ENCODE measurements at places on chromosomes 1 and 21.

DNA sequence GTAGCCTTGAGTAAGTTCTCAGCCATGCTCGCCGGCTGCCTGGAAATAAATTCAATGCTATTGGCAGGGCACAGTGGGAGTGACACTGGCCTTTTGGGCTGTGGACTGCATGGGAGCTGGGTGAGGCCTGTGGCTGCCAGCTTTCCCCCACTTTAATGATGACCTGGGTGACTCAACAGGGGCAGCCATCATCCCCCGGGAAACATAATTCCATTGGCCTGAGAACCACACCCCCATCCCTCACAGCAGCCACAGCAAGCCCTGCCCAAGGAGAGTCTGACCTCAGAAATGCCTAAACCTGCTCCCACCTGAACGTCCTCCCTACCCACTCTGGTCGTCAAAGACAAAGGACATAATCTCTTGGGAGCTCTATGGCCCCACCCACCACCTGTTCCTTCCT lies 384.0 kb downstream of the LTN1 start:
- DNase-seq, result no peak

- DNase-seq, result no peak
These were observed 106.9 kb downstream of the DDX20 start for GRCh38 chr1:111862599-111862998.

DNA sequence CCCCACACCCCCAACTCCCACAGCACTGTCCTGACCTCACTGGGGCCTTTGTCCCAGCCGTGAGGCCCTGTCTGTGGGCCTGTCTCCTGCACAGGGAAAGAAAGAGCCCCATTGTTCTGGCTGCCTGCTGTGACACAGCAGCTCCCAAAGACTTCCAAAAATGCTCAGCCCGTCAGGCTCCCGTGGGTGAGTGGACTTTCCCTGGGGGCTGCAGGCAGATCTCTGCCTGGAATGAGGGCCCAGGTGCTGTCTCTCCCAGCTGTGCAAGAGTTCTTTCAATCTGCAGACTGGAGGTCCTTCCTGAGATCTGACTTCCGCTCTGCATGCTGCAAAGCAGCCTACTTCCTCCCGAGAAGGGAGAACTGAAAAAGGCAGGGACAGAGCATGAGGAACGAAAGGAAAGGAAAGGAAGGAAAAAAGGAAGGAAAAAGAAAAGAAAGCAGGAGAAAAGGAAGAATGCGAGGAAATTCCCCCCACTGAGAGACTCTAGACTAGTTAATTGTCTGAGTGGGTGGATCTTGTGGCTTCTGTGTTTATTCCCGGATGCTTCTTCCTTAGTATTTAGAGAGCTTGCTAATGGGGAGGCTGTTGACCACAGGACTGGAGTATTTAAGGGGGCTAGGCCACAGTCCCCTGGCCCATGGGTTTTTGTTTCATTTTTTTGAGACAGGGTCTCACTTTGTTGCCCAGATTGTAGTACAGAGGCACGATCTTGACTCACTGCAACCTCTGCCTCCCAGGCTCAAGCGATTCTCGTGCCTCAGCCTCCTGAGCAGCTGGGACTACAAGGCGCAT lies 15.0 kb downstream of the NES start:
- peak; percentile 26 for DNase-seq

- DNase-seq, result no peak
These were observed 10.4 kb downstream of the DEGS1 start for GRCh38 chr1:224193319-224193966.

DNA sequence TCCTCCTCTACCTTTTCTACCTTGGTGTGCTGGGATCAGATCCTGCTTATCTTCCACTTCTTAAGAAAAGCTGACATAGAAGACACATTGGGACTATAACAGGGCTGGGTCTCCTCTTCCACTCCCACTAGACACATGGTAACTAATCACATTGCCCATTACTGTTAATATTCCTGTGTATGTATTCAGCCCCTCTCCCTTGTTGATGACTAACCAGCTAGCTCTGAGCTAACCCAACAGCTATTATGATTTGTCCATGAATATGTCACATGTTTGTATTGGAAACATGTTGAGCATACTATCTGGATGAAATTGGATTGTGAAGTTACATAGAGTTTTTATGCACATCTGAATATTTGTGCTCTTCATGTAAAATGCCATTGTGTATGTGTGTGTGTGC lies 52.9 kb downstream of the MPZL1 start:
- DNase-seq, result no peak

GRCh38 chr1:151130987-151131586 lies 15.3 kb downstream of the SEMA6C start:
- peak; percentile 88 for DNase-seq

- DNase-seq, result no peak
These were observed 275.0 kb upstream of the BEND5 start for GRCh38 chr1:49051647-49052046.

DNA sequence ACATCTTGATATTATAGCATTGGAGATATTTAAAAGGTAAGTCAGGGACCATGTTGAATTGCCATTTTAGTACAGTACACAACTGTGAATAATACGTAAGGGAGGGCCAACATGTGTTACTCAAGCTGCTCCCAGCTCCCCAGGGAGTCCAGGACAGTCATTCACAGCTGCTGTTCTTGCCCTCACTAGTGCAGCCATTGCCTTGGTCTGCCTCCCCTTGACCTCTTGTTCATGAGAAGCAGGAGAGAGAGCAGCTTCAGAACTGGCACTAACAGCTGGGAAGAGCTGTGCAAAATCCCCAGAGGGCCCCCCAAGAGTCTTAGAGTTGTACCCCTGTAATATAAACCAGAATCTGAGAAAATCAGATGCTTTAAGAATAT lies 16.4 kb downstream of the TCEANC2 start:
- DNase-seq, result no peak

- peak; percentile 37 for DNase-seq
These were observed 844 bp downstream of the ZMYM6 start for GRCh38 chr1:35030756-35031446.

GRCh38 chr1:6342056-6342455 lies 51.5 kb downstream of the ACOT7 start:
- peak; percentile 36 for DNase-seq

GRCh38 chr1:101250656-101251272 lies 13.9 kb downstream of the S1PR1 start:
- peak; percentile 30 for DNase-seq

DNA sequence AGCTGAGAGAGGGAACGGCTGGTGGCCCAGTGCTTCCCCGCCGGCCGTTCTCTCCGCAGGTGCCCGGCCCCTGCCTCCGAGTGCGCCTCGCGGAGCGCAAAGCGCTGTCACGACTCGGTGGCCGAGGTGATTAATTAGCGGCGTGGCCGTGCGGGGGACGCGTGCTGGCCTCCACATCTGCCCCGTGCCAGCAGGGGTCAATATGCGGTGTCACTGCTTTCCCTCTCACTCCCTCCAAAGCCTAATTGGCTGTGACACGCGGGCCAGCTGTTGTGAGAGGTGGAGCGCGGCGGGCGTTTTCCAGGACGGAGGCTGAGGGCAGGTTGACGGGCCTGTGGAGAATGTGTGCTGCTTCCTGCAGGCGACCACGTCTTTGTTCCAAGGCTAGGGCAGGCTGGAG lies 239.0 kb downstream of the LMX1A start:
- DNase-seq, result no peak

DNA sequence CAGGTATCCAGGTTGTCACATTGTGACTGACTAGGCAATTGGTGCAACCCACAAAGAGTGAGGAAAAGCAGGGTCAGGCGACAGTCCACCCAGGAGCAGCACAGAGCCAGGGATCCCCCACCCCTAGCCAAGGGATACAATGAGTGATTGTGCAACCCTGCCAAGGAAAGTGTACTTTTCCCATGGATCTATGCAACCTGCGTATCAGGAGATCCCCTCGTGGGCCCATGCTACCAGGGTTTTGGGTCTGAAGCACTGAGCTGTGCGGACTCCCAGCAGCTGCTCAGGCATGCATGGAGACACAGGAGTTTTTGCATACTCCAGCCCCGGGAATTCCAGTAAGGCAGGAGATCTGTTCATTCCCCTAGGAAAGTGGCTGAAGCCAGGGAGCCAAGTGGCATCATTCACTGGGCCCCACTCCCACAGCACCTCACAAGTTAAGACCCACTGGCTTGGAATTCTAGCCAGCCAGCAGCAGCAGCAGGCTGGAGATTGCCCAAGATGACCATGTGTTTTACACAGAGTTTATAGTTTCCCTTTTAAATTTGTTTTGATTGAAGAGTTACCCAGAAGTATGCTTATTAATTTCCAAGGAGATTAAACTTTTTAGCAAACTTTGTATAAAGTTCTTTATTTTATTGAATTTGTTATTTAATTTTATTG lies 136.0 kb downstream of the LTN1 start:
- DNase-seq, result no peak

DNA sequence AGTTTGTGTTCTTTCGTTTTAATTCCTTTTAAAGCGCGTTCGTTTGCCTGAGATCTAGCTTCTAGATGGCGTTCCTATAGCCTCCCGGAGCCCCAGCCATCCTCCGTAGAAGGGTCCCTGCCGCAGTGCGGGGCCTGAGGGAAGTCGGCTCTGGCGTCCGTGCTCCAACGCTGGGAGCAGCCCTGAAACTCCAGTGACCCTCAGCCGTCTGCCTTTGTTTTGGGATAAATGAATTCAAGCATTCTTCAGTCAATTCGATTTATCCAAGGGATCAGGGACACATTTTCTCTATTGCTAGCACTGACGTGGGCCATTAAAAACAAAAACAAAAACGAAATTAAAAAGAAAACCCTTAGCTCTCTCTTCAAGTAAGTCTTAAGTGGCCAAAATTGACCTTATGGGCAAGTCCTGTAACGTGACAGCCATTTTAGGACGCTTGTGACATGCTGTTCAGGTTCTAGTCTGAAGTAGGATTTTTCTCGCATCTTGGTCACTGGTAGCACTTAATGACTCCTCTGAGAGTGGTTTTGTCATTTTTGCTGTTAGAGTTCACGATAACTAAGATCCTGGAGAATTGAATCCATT lies 742 bp upstream of the HSPA13 start:
- DNase-seq, result peak; percentile 61

DNA sequence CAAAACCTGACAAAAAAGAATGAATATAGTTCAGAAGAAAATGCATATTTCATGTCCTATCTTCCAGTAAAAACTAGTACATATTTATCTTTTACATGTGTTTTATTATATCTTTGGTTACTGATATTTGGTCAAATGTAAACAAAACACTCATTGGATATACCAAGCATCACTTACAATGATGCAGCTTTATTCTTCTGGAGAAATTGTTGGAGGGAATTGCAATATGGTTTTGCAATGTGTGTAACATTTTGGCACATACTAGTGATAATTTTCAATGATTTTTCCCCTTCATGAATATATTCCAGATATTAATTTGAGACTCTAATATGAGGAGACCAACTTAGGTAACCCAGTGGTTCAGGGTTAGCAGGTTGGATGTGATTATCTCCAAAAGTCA lies 146.1 kb downstream of the ZC3H11B start:
- no peak for DNase-seq

GRCh38 chr1:15941899-15942660 lies 33.8 kb downstream of the ZBTB17 start:
- no peak for DNase-seq

DNA sequence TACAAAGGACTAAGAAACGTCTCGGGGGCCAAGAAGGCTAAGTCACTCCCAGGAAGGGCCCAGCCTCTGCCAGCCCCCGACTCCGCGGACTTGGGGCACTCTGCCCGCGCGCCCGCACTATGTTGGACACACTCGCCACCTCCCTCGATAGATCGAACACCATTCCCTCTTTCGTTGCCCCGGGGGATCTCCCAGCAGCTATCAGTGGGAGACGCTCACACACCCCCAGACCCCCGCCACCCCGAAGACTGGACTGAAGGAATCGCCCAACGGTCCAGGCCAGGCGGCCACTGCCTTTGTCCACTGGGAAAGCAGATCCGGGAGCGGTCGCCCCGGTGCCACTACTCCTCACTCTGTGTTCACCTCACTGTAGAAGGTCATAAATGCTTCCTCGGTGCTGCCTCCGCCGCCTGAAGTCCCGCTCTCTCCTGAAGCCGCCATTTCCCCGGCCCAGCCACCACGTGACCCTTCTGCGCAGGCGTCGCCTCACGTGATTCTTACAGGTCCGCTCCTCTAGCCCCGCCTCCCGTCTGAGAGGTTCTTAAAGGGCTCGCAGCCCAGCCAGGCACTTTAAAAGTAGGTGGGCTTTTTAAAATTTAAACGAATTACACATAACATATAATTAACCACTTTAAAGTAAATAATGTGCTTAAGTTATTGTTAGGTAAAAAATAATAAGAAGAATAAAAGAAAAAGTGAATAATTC lies at the start of gene DNAJC8:
Gene DNAJC8 (minus strand): TSS at position 472 of the 706 bp plus-strand sequence. CDS start 31 bp downstream, at position 441.
- peak; percentile 95 for DNase-seq

DNA sequence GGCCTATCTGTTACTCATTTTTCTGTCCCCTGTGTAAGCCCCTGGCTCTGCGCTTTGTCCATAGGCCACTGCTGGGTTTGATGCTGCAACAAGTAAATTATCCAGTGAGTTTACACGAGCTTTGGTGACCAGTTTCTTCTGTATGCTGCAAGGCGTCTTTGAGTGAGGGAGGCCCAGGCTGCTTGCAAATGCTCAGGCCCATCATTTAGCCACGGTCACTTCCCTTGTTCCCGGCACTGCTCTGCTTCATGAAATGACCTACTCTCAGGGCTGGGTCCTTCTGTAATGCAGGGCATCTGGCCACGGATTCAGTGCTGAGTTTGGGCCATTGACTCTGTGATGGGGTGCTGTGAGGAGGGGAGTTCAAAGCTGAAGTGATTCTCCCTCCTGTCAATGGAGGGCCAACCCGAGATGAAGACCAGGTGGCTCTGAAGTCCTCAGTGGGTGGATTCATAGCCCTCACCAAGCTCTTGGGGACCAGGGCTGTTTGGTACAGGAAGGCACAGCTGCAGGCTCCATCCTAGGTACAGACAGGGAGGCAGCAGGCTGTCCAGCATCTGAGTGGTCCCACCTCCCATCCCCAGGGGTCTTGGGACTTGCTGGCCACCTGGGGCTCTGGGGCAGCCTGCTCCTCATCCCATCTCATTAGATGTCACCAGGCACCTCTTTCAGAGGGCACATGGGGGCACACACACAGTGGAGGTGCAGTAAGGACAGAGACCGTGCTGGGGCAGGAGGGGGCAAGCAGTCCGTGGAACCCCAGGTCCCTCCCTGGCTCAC lies 21.7 kb downstream of the LHX4 start:
- DNase-seq, result no peak

DNA sequence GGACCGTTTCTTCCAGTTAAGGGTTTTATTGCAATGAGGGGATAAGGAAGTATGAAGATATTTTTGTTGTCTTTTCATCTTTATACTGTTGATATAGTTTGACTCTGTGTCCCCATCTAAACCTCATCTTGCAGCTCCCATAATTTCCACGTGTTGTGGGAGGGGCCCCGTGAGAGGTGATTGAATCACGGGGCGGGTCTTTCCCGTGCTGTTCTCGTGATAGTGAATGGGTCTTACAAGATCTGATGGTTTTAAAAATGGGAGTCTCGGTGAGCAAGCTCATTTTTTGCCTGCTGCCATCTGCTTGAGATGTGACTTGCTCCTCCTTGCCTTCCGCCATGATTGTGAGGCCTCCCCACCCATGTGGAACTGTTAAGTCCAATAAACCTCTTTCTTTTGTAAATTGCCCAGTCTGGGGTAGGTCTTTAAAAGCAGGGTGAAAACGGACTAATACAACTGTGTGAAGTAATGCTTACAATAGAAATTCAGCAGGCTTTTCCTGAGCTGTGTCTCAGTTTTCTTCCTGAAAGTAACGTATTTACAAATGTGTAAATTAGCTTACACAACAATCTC lies 377.3 kb downstream of the SIPA1L2 start:
- DNase-seq, result no peak

GRCh38 chr1:227521782-227522181 lies 41.6 kb upstream of the ZNF678 start:
- DNase-seq, result no peak

- no peak for DNase-seq
These were observed 16.0 kb downstream of the ZBTB17 start for GRCh38 chr1:15959827-15960446.

GRCh38 chr1:209736490-209737117 lies 19.2 kb upstream of the TRAF3IP3 start:
- no peak for DNase-seq
